Stimulated activated CD8-positive, alpha-beta memory T cell treated with anti-CD3 and anti-CD28 coated beads, Interleukin-2, amount 100 ng/mL, for 1 hour (primary cell): ENCODE measurements at places on chromosomes 13 and 19.

- DNase-seq = no peak
Measured at GRCh38 chr19:2343289-2343982, 15.0 kb downstream of the SPPL2B start.

DNA sequence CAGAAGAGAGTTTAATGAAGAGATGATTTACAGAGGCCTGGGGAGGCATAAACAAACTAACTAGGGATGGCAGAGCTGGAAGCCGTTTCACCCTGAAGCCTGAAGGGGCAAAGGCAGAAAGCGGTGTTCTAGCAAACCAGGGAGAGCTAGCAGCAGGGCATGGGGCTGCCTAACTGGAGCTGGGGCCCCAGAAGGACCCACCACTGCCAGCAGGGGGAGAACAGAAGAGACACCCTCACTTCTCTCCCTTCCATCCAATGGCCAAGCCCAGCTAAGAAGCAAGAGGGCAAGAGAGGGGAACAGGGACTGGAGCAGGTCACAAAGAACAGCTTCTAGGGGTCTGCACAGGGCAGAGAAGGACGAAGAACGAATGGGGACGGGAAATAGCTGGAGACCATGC lies 195.5 kb downstream of the KATNAL1 start:
- no peak for DNase-seq

DNA sequence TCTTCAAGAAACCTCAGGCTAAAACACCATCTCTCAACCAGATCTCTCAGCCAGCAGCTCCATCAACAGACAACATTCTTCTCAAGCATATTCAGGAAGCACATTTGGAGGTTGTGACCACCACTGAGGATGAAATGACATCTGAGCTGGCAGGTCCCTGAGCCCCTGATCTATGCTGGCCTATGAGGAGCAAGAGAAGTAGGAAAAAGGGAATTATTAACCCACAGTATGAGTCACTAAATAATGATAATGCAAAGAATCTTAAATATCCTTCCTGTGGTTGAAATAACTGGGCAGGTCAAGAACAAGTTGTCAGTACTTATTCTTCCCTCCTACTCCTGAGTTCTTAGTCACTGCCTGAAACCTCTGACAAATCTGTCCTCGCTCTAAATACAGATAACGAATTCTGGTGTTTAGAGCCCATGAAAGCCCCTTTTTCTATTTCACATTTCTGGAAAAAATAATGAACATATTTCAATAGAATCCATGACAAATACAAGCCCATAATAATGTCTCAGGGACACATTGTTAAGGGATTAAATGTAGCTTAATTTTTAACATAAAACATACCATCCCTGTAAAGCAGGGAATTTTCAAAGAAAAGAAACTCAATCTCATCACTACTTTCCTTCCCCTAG lies 225.8 kb upstream of the IRS2 start:
- no peak for DNase-seq

- DNase-seq = no peak
Measured at GRCh38 chr13:63446329-63446728, 2030.7 kb upstream of the PCDH20 start.
